COR-L47 (cell line): ENCODE measurements at places on chromosomes 6 and 20.

DNA sequence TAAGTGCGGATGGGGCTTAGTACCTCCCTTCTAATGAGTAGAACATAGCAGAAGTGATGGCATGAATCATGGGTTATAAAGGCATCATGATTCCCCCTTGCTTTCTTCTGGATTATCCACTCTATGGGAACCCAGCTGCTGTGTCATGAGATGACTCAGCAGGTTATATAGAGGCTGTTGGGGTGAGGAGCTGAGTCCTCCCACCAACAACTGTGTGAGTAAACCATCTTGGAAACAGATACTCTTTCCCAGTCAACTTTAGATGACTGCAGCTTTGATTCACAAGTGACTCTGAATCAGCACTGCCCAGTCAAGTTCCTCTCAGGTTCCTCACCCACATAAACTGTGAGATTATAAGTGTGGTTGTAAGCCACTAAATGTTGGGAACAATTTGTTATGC is 46.3 kb downstream of the FAM83B start:
- DNase-seq, result no peak

- peak; percentile 5 for DNase-seq
These were observed 215.4 kb upstream of the DEFB112 start for GRCh38 chr6:50264995-50265571.

DNA sequence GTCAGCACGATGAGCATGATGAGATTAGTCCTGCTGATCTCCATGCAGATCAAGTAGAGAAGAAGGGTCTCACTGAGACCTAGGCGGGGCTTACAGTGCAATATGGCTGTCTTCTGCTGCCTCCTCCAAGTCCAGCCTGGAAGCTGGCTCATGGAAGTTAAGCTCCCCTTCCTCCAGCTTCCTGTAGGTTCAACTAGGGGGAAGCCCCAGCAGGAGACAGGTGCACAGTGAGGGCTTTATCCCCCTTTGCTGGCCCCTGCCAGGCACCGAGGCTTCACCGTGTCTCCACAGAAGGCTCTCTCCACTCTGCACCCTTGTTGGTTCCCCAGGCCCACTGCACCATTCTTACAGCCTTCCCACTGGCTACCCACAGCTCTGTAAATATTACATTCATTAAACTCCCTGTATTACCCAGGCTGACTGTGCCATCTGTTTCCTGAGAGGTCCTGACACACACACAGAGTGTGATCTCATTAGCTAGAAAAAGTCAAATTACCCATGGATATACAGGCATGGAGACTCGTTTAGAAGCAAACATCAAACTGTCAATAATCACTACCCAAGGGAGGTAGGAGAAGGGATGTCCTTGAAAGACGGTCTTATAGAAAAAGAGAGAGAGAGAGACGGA is 90.4 kb downstream of the SLC2A10 start:
- peak; percentile 29 for DNase-seq

DNA sequence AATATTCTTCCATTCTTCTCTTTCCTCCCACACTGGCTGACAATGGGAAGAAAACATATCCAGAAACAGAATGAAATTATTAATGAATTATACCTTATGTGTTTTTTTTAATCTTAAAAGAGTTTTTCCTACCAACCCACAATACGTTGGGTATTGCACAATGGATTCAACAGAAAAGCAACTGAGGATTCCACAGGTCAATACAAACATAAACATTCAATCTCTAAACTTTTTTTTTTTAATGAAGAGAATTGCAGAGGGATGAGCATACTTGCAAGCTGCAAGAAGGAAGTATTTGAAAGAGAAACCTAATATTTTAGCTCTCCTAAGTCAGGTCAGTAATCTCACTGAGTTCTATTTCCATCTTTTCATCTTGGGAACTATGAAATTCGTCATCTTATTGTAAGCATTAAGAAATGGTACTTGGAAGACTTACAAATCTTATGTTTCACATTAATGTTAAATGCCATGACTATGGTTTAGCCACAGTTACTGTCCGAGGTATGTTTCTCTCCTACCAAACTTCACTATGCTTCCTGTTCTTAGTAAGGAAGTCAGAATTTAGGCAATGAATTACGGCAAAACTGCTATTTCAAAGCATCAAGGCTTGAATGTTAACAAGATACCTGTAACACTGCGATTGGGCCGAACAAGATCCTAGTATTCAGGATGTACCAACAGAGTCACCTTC is 100.8 kb downstream of the HIVEP2 start:
- DNase-seq, result no peak

DNA sequence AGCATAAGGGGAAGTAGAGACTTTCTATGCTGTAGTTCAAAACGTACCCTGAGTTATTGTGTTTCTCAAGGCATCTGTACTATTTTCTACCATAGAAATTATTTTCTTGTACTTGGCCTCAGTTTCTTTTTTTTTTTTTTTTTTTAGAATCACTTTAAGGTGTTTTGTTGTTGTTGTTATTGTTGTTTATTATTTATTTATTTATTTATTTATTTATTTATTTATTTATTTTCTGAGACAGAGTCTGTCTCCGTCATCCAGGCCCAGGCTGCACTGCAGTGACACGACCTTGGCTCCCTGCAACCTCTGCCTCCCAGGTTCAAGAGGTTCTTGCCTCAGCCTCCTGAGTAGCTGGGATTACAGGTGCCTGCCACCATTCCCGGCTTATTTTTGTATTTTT is 179.1 kb downstream of the GRIK2 start:
- DNase-seq, result no peak

DNA sequence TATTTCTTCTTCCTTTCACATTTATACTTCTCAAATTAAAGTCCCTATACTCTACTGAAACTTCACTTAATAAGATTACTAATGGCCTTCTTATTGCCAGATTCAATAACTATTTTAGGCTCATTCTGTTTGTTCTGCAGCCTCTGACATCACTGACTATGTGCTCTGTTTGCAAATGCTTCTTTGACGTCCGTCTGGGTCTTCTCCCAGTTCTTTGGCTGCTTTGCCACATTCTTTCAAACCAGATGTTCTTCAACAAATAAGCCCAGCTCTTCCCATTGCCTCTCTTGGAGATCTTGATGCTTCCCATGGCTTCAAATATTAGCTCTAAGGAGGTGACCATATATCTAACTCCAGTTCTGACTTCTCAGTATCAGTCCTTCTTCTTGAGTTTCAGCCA is 117.4 kb downstream of the BTBD9 start:
- no peak for DNase-seq

GRCh38 chr20:64196309-64196708 is 32.1 kb downstream of the MYT1 start:
- no peak for DNase-seq

- no peak for DNase-seq
These were observed 18.9 kb downstream of the NEDD9 start for GRCh38 chr6:11213422-11214021.

DNA sequence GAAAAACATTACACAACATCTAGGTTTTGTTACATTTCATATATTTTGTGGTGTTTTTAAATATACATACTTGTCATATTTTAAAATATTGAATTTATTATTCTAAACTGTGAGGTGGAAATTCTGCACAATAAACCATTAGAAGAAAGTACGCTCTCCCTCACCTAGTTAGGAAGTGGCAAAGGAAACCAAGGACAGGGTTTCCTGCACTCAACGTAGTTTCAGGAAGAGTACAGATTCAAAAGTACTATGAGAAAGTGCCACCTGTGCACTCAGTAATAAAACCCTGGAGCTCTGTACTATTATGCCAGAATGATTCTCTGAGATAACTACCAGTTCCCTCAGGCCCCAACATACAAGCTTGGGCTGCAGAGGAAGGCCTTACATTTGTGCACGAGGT is 54.6 kb upstream of the MRAP2 start:
- DNase-seq, result no peak

DNA sequence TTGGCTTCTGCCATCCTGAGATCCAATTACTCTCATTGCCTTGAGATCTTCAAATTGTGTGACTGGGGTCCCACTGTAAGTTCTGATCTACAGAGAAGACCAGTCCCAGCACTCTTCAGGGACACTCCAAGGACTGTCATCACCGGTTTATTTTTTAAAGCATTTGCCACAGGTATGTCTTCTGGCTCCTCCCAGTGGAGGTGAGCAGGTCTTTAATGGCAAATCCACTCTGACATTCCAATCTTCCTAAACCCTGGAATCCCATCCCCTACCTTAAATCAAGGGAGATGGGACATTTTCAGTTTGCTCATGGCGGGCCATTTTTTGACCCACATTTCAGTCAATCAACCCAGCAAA is 35.2 kb upstream of the IYD start:
- no peak for DNase-seq

DNA sequence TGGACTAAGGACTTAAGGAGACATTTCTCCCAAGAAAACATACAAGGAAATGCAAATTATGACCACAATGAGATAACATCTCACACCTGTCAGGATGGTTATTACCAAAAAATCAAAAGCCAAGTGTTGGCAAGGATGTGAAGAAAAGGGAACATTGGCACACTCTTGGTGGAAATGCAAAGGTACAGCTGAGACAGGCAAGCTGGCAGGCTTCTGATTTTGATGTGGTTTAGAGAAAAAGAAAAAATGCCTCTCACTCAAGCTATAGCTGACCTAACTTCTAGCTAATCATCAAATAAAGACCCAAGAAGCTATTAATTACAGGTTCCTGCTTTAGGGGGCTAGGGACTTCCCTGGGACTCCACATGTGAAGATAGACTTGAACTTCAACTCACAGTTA is 139.8 kb downstream of the THEMIS start:
- no peak for DNase-seq

DNA sequence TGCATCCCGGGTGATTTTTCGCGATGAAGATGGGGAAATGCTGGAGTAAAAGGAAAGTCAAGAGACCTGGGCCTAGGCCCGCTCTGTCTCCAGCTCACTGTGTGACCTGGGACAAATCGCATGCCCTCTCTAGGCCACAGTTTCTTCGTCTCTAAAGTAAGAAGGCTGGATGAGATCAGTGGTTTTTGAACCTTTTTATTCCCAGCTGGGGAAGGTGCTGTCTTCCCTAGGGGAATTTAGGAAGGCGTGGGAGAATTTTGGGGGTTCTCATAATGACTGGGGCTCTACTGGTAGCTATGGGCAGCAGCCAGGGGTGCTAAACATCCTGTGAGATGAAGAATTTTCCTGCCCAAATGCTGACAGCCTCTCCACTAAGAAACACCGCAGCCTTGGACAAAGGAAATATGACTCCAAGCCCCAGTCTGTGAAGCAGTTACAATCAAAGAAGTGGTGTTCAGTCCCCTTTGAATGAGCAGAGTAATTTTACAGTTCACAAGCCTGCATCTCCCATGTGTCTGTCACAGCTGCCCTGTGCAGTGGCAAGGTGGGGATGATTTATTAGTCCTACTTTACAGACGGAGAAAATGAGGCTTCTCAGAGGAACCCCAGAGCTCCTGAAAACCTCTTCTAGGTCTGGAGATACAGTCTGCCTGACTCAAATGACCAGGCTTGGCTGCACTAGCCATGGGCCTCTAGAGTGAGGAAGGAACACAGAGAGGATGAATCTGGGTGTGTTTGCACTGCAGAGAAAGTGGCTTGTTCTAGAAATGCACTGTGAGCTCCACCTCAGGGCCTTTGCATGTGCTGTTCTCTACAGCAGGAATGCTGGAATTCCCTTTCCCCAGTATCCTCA is 57.2 kb downstream of the RAB44 start:
- DNase-seq, result no peak

DNA sequence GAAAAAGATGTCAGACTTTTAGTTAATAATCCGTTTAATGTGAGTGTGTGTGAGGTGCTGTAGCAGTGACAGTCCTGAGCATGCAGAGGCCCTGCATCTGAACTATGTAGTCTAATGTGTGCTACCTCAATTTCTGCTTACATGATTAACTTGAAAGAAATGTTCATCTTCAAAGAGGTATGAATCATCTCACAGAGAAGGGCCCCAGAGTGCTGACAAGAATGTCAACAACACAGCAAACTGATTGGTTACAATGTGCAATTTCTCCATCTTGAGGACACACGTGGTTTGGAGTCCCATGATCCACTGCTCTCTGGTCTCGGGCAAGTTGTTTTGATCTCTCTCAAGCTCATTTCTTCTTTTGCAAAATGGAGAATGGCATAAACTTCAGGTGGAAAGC is 61.7 kb upstream of the EMILIN3 start:
- no peak for DNase-seq

DNA sequence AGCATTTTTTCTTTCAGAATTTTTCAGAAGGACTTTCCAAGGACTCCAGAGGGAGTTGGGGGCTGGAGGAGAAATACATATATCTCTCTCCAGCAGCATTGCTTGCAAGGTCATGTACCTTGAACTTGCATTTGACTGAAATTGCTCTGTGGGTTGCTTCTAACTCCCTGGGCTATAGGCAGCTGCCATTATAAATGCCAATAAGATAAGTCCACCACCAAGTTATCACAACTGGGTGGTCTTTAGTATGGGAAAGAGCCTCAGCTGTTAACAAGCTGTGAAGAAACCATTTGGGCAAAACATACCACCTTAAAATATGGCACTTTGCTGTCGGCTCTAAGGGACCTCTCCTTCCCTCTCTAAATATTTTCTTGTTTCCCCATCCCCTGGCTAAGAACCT is 20.9 kb upstream of the CITED2 start:
- no peak for DNase-seq

DNA sequence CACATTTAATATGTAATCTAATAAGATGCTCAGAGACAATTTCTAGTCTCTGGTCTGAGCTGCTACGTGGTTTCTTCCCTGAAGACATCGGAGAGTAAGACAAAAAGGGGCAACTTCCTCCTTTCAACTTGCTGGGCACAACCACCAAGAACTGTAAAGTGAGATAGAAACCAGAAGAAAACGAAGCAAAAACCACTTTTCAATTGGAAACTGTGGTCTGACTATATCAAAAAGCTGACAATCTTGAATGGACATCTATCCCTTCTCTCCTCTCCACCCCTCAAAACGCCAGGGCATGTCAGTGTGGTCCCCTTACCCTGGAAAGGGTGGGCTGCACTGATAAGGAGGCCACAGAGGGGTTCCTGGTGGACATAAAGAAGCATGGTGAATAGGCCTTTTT is 269.1 kb downstream of the CD83 start:
- DNase-seq, result no peak

DNA sequence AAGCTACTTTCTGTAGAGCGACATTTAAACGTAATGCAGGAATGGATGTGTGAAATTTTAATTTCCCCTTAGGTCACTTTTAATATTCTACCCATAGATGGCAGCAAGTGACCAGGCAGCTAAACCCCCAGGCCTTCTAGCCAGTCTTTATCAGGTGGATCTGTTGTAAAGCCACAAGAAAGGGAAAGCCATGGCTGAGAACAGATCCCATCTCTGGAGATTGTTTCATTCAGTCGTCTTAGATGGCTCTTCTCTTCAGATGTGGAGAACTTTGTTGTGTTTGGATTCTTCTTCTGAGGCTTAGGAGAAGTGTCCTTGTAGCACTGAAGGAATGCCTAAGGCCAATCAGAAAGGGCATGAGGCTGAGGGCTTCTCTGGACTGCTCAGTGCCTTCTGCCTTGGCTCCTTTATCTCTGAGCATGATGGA is 15.8 kb upstream of the RNF182 start:
- peak; percentile 65 for DNase-seq

DNA sequence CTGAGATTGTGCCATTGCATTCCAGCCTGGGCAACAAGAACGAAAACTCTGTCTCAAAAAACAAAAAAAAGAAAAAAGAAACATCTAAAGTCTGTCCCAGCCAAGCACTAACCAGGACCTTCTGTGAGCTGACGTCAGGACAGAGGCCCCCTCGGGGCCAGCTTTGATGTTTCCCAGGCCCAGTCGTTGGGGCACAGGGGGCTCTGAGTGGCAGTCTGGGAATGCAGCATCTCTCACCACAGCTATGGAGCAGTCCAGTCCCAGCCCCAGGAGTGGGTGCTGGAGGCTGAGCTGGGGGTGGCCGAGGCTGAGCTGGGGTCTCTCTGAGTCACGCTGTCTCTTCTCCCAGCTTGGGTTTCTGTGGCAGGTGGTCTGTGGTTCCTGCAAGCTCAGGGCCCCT is 46.0 kb upstream of the SRF start:
- no peak for DNase-seq

- no peak for DNase-seq
These were observed 30.5 kb downstream of the PLCB1 start for GRCh38 chr20:8162610-8163009.
